Placental epithelial cell (primary cell): ENCODE measurements at places on chromosomes 6 and 20. TPM values are rescaled to one million over a fixed set of nuclear protein-coding genes. Genes with fewer than 3 reads are reported as not detected.

Gene TBX18
- 62.0 and 72.0 TPM in 2 replicates for total RNA-seq

Gene LAMA4
- total RNA-seq, result 0.22 and 1.2 TPM in 2 replicates

Gene ZNF391
- total RNA-seq, result 1.5 and 2.7 TPM in 2 replicates

Gene EDN3
- total RNA-seq, result 2.9 and 4.7 TPM in 2 replicates

Gene LY6G6F
- not detected in 2 replicates for total RNA-seq

Gene TCP11
- 0.43 and 1.6 TPM in 2 replicates for total RNA-seq

Gene C4A
- total RNA-seq, result 2.2 and 6.3 TPM in 2 replicates

Gene PAK5
- not detected in 2 replicates for total RNA-seq

Gene SHLD1
- 0.54 and 1.6 TPM in 2 replicates for total RNA-seq

Gene SLC17A1
- not detected in 2 replicates for total RNA-seq

Gene WFDC2
- 12.9 and 31.8 TPM in 2 replicates for total RNA-seq

Gene OPN5
- total RNA-seq, result not detected in 2 replicates

Gene ARMC12
- total RNA-seq, result 0.65 and 0.79 TPM in 2 replicates

Gene SLC22A23
- 0.54 and 2.7 TPM in 2 replicates for total RNA-seq

Gene PBOV1
- total RNA-seq, result not detected in 2 replicates

Gene STMN3
- 0.76 and 2.0 TPM in 2 replicates for total RNA-seq

Gene CD24
- total RNA-seq, result 56.3 and 150 TPM in 2 replicates

Gene KHDC1
- 4.3 and 5.5 TPM in 2 replicates for total RNA-seq

Gene PYGB
- 72.2 and 89.8 TPM in 2 replicates for total RNA-seq

Gene METTL24
- not detected in 2 replicates for total RNA-seq

Gene OXT
- not detected in 2 replicates for total RNA-seq

Gene HLA-DQB2
- total RNA-seq, result not detected in 2 replicates

Gene PARD6B
- 9.0 and 19.6 TPM in 2 replicates for total RNA-seq

Gene HUS1B
- 0.22 and 1.2 TPM in 2 replicates for total RNA-seq

Gene MUC21
- total RNA-seq, result not detected in 2 replicates

Gene RAET1G
- 0.43 and 0.79 TPM in 2 replicates for total RNA-seq

Gene FKBP5
- 75.4 and 82.8 TPM in 2 replicates for total RNA-seq

Gene HLA-DRB5
- not detected in 2 replicates for total RNA-seq

Gene TINAG
- not detected in 2 replicates for total RNA-seq

Gene TRDN
- 0.39 and 0.76 TPM in 2 replicates for total RNA-seq
